ENCODE measurements at places on chromosomes 6 and 20.

GRCh38 chr6:40714143-40714542 is 127.0 kb upstream of the LRFN2 start:
- DNase-seq = no peak

DNA sequence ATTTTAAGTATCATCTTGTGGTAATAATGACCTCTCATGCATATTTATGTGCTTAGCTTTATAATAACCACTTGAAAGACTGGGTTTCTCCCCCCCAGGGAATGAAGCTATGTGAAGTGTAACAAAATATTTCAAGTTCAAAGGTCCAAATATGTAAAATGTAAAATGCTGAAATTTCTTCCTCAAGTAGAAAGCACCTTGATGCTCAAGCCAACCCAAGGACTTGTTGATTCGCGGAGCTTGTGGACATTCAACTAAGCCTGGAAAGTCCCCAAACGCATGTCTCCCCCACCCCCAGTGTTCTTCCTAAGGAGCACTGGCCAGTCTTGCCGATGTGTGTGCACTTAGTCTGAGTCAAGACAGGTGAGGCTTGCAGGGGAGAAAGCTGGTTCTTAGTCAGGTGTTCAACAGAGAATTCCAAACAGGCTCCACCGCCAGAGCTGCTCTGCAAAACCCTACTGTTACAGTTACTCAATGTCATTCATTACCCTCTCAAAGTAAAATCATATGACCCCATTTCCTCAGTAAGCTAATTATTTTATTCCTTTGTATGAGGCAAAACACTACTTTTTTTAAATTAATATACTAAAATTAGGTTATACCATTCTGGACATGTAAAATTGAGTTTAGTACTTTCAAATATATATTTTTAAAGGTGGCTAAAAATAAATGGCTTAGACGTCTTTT is 46.9 kb upstream of the QKI start:
- no peak for DNase-seq

- no peak for DNase-seq
These were observed 122.8 kb downstream of the SYCP2 start for GRCh38 chr20:59810449-59811187.

DNA sequence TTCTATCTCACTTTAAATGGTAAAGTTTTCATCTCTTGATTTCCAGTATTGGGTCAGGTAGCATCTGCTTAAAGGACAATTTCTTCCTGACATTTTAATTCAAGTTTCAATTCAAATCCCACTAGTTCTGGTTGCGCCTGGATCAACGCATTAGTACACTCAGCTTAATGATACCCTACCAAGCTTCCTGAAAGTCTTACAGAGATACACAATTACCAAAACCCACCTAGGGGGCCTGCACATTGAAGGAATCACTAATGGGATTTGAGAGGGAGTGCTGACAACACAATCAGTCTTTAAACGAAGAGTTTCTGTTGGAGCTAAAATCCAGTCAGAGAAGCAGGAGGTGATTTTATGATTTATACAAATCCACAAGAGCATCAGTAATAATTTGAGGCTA is 293.0 kb downstream of the PHF3 start:
- DNase-seq = no peak

- DNase-seq = no peak
These were observed 25.3 kb upstream of the TOP1 start for GRCh38 chr20:41003143-41003935.

GRCh38 chr20:32316667-32317066 is 39.2 kb downstream of the KIF3B start:
- DNase-seq = no peak

DNA sequence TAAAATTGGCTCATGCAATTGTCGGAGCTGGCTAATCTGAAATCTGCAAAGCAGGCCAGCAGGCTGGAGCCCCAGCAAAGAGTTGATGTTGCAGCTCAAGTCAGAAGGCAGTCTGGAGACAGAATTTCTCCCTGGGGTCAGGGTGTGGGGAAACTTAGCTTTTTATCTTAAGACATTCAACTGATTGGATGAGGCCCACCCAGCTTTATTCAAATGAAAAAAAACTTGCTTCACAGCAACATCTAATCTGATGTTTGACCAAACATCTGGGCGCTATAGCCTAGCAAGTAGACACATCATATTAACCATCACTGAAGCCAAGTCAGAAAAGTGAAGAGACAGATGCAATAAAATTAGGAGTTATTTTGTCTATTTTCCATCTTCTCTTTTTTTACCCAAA is 108.8 kb upstream of the CCDC28A start:
- no peak for DNase-seq

GRCh38 chr20:60062431-60063047 is 104.3 kb downstream of the CDH26 start:
- DNase-seq = no peak

DNA sequence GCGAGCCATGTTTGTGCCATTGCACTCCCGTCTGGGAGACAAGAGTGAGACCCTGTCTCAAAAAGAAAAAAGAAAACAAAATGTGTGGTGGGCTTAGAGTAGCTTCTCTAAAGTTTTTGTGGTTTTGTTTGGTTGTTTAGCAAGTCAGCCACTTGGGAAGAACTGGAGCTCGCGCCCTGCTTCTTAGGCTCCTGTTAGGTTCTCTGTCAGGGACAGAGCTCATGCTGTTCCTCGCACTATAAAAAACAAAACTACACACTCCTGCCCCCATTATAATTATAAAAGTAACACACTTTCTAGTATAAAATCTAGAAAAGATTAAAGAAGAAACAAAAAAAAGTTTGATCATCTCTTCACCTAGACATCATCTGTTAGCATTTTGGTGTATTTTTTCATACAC is 33.0 kb downstream of the GMPR start:
- DNase-seq = no peak

DNA sequence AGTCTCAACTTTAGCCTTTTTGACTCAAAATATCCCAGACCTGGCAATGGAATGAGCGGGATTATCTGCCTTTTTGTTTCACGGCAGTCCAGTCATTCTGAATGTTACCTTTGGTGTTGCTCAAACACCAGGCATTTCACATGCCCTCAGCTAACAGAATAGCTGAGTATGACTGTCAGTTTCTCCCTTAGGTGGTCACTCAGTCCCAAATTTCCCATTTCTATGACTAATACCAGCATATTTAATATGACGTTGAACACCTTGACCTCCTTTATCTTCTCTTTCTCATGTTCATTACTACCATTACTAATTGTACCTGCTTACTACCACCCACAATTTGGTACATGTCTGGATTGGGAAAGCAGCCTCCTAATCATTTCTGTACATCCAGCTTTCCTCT is 65.2 kb downstream of the EDN1 start:
- DNase-seq = no peak

- no peak for DNase-seq
These were observed 137.6 kb upstream of the RIN2 start for GRCh38 chr20:19620446-19620845.

- no peak for DNase-seq
These were observed 64.1 kb upstream of the TGM3 start for GRCh38 chr20:2231701-2232100.

DNA sequence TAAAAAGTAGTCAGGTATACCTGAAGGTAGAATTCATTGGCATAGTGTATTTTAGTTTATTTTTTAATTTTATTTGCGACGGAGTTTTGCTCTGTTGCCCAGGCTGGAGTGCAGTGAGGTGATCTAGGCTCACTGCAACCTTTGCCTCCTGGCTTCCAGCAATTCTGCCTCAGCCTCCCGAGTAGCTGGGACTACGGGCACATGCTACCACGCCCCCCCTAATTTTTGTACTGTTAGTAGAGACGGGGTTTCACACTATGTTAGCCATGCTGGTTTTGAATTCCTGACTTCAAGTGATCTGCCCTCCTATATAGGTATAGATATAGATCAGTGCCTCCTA is 102.8 kb upstream of the PRSS16 start:
- DNase-seq = no peak
